ENCODE measurements at places on chromosomes 1 and 21.

GRCh38 chr1:167122568-167122967 lies 28.7 kb downstream of the STYXL2 start:
- DNase-seq, result no peak

- no peak for DNase-seq
Observed at GRCh38 chr1:25183126-25183980, 48.9 kb downstream of the SYF2 start.

DNA sequence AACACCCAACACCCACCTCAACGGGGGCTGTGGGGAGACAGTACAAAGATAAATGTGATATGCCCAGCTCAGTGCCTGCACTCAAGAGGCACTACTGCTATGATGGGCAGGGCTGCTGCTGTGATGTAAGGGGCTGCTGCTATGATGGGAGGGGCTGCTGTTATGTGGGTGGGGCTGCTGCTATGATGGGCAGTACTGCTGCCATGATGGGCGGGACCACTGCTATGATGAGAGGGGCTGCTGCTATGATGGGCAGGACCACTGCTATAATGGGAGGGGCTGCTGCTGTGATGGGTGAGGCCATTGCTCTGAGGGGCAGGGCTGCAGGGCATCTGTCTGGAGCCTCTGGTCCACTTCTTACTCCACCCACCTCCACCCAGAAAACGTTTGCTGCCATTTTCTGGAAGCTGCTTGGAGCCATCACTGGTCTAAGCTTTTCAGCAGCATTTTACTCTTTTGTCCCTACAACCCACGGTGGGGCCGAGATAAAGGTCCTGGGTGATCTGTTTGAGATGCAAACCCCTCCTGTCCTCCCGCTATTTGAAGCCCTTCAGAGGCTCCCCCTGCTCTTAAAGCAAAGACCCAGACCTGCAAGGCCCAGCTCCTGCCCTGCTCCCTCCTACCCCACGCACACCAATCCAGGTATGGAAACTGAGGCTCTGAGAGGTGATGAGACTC lies 656.9 kb downstream of the PTPRU start:
- no peak for DNase-seq

GRCh38 chr1:5646486-5647149 lies 345.6 kb downstream of the NPHP4 start:
- no peak for DNase-seq

DNA sequence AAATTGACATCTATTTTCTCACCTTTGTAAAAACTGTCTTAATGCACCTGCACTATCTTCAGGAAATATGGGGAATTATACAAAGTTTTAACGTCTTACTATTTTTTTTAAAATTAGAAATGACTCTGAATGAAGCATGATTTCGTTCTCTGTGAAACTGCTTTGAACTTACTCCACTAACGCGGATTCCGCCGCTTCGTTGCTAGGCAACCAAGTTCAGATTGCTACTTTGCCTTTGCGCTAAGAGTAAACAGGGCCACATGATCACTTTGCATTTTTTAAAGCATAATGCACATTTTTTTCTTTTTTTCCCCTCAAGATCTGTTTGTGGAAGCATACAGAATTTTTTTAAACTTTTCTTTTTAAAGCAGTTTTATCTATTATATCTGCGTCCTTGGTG lies 690.5 kb downstream of the BRINP3 start:
- no peak for DNase-seq

DNA sequence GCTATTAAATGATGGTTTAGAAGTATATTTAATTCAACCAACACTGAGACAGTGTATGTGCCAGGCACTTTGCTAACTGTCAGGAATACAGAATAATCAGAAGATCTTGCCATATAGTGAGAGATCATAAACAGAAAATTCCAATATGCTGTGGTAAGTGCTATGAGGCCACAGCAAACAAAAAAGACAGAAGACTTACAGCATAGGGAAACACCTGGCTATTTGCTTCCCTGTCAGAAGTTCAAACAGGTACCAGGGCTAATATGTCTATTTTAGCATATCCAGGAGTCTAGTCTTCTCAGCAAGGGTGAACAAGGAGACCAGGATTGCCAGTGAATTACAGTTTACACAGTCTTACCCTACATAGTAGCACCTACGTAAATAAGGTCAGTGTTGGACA lies 30.4 kb downstream of the TRIT1 start:
- DNase-seq, result no peak

GRCh38 chr1:167272369-167272957 lies 51.8 kb downstream of the POU2F1 start:
- no peak for DNase-seq

DNA sequence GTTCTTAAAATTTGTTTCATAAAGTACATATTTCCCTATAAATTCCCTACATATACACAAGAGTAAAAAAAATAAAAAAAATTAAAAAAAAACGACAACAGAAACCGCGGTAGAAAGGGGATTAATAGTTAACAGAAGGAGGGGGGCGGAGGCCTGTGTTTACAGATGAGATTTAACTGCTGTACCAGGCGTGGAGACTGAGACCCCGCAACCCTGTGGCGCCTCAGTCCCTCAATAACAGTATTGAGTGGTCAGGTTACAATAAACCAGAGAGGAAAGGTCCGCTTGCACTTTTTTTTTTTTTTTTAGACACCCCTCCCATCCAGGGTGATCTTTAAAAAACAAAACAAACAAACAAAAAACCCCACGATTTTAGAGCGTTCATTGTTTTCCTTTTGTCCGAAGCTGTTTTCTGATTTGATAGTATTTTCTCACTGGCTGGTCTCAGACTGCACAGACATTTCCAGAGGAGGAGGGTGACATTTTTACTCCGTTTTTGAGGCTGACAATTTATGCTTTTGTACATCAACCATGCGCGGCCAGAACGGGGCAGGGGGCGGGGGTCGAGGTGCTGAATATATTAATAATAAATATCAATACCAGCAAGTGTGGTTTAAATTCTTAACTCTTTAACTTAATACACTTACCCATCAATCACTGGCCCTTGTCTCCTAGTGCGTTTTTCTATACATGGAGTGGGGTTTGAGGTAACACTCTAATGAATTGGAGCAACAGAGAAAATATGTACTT lies 1223.9 kb downstream of the BRINP3 start:
- DNase-seq, result no peak

- DNase-seq, result peak; percentile 62
Observed at GRCh38 chr1:157335056-157335455, 196.9 kb upstream of the ETV3 start.

All from suppressor macrophage treated with lipopolysaccharide for 4 hours (primary cell).